ENCODE measurements at places on chromosomes 4 and X.

GRCh38 chrX:99901091-99901490 is 509.0 kb downstream of the PCDH19 start:
- no peak for DNase-seq

DNA sequence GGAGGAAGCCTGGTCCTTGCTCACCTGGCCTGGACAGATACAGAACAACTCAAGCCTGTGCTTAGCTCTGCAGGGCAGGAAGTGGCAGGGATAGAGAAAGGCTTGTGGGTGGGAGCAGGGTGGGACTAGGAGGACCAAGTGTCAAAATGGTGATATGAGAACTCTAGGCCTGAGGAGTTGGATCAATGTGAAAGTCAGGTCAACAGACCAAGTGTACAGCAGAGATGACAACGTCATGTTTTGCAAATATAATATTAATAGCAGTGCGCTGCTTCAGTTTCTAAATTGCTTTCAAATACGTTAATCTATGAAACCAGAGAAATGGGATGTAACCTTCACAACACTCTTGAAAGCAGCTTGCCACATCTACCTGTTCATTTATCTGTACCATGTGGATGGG is 114.2 kb upstream of the MAP3K15 start:
- no peak for DNase-seq

DNA sequence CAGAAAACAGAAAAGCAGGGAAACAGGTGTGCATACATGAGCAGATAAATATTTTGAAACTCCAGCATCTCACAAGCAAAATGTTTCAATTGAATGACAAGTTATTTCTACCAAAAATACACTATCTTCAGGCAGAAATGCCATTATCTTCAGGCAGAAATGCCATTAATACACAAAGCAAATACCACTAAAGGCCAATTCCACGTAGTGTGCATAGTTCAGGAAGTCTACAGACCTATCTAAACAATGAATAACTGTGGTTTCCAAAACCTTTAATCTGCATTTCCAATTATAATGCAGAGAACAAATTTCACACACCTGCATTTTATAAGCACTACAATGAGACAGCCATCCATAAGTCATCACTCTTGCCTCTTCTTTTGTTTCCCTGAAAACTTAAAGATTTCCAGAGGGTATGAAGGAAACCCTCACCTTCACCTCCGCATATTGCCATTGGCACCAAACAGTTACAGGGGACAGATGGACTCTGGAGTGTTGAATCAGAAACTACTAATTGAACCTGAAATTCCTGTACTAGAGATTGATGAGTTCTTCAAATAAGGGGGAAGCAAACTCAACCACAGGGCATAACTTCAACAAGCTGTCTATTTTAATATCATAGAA is 179.0 kb downstream of the PDGFC start:
- DNase-seq, result no peak

GRCh38 chr4:53688186-53688790 is 97.0 kb upstream of the LNX1 start:
- DNase-seq, result no peak
